ENCODE measurements at places on chromosomes 1 and 21. TPM values are rescaled to one million over a fixed set of nuclear protein-coding genes. Genes with fewer than 3 reads are reported as not detected.
A peak's percentile ranks its signal among the peaks of the same experiment; 100 is the strongest.

Gene HUNK
- total RNA-seq, result 0.92 TPM

Gene ANKRD65
- 11.9 TPM for total RNA-seq

Gene WNT9A
- 3.1 TPM for total RNA-seq

Gene COL9A2
- total RNA-seq, result 0.64 TPM

Gene LRRC3
- total RNA-seq, result 0.72 TPM

Gene SLC5A9
- total RNA-seq, result not detected

Gene OR2T35
- total RNA-seq, result not detected

GRCh38 chr1:110218739-110219138 lies 8.6 kb downstream of the KCNC4 start:
- ATAC-seq, result no peak

GRCh38 chr1:167627865-167628641 lies 2.0 kb upstream of the RCSD1 start:
- ATAC-seq, result peak; percentile 58

DNA sequence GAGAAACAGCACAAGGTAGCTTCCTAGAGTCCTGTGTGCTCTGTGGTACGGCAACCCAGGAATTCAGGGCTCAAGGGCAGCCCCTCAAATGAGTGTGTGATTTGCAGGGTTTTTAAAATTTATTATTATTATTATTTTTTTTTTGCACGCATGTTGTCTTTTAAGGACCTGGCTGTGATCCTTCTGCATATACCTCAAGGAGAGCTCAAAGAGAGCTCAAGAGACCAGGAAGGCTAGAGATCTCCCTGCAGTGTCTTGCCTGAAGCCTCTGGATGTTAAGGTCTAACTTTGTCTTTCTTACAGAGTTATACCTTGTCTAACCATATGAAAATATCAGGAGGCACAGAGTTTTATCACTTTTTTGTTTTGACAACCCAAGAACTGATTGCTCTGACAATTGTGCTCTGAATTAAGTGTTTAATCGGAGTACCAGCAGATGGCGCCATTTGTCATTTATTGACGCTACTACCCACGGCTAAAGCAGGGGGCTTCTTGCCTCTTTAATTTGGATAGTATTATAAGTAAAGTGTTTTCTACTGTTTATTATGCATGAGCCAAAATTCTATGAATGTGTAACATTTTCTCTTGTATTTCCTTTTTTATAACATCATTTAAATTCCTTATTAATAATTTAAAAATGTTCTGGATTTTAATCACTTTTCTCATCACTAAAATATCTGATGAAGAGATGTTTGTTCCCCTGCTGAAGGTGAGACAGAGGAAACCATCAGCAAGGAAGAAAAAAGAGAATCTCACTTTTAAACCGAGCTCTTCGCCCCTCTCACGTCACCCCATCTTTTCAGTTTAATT lies 35.8 kb upstream of the LMO4 start:
- no peak for ATAC-seq

DNA sequence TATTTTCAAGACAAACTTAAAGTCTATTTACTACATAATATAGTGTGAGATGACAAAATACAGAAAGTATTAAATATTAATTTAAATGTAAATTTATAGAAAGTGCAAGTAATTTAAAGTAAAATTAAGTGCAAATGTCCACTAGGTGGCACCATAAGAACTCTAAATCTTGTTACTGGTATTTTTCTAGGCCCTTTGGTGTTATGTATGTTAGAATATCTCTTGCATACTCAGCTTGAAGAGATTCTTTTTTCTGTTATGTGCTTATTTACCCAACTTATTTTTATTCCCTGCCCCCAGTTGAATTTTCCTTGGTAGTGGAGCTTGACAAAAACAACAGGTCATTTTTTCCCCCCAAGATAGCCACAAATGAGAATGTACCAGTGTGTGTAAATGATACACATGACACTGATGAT lies 71.5 kb downstream of the RPS6KC1 start:
- ATAC-seq, result no peak

DNA sequence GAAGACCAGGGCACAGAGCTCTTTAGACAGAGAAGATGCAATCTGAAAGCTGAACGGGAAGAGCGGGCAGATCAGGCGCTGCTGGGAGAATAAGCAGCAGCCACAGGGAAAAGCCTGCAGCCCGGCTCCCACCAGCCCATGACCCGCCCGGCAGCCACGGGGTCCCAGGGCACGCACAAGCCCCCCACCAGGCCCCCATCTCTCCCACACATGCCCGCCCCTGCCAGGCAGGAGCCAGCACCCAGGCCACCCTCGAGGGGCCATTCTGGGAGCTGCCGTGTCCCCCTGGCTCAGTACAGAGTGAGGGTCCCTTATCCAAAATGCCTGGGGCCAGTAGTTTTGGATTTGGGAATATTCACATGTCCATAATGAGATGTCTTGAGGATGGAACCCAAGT lies 16.3 kb downstream of the SLC19A1 start:
- no peak for ATAC-seq

GRCh38 chr1:220012259-220012658 lies 34.0 kb downstream of the EPRS1 start:
- ATAC-seq, result no peak

- no peak for ATAC-seq
Observed at GRCh38 chr1:101453844-101454243, 217.0 kb downstream of the S1PR1 start.

DNA sequence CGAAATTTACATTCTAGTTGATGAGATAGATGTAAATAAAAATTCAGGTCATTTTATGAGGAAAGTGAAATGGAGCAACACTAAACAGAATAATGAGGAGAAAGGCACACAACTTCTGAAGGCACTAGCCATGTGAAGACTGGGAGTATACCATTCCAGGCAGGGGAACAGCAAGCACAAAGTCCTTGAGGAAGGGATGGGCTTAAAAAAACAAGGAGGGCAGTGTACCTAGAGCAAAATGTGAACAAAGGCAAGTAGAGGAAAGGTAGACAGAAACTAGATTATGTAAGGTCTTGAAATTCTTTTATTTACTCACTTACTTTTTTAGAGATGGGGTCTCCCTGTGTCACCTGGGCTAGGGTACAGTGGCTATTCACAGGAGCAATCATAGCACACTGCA lies 54.1 kb upstream of the LRIG2 start:
- no peak for ATAC-seq

GRCh38 chr21:44881198-44881872 lies 7.8 kb upstream of the PTTG1IP start:
- peak; percentile 8 for ATAC-seq

- no peak for ATAC-seq
Observed at GRCh38 chr1:153585006-153585405, 19.4 kb upstream of the S100A2 start.
